GM23248 (cell line): ENCODE measurements at places on chromosomes 12 and 14. TPM values are rescaled to one million over a fixed set of nuclear protein-coding genes. Genes with fewer than 3 reads are reported as not detected.

Gene PDZRN4
- polyA plus RNA-seq: not detected in 2 replicates

Gene PPP1R36
- polyA plus RNA-seq: 1.8 and 2.0 TPM in 2 replicates

Gene PTPRQ
- 0.15 and 0.18 TPM in 2 replicates for polyA plus RNA-seq

Gene SLC25A47
- polyA plus RNA-seq: not detected in 2 replicates

Gene CCDC38
- polyA plus RNA-seq: 0.06 TPM in 1 of 2 replicates, not detected in the other

Gene SCAF11
- 82.2 and 88.1 TPM in 2 replicates for polyA plus RNA-seq

Gene SERPINA6
- polyA plus RNA-seq: not detected in 2 replicates

Gene SCN8A
- polyA plus RNA-seq: 4.4 and 6.7 TPM in 2 replicates

Gene GYS2
- polyA plus RNA-seq: 0.08 TPM in 1 of 2 replicates, not detected in the other

GRCh38 chr12:15200641-15201040 is 20.6 kb downstream of the RERG start:
- no peak for DNase-seq

DNA sequence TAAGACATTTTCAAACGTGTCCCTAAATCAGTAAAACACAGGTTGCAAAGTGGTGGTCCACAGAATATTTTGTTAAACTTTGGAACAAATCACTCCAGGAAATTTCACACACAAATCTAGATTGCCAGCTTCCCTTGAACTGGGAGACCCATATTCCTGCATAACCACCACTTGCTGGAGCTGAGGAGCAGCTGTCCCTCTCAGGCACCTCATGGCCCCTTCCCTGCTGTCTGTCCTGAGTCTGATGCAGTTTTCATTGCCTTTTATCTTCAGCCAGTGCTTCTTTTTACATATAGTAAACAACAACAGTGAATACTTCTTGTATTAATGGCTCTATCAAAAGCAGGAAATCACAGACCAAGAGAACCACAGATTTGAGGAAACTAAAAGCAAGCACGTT is 289.3 kb downstream of the MED13L start:
- DNase-seq: no peak

DNA sequence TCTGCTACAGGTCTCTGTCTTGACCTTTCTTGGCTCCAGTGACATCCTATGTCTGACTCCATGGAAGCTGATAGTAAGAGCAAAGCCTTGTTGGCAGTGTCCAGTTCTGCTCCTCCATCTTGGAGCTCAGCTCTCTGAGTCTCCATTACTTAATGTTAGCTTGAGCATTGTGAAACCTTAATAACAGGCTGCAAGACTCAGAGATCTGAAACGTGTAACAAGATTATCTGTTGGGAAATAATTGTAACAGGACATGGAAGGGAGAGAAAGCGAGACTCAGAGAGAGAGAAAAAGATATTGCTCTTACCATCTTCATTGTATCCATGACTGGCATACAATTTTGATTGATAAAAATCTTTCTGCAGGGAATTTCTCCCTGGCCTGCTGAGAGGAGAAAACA is 1365.7 kb downstream of the AACS start:
- no peak for DNase-seq

GRCh38 chr12:116713527-116713926 is 24.3 kb downstream of the SPRING1 start:
- DNase-seq: peak; percentile 22

GRCh38 chr12:100142851-100143559 is at the start of gene BLTP3B:
TSS of gene BLTP3B (minus strand) at chr12:100142874. CDS start at chr12:100142635, 239 bp downstream.
- DNase-seq: peak; percentile 97

DNA sequence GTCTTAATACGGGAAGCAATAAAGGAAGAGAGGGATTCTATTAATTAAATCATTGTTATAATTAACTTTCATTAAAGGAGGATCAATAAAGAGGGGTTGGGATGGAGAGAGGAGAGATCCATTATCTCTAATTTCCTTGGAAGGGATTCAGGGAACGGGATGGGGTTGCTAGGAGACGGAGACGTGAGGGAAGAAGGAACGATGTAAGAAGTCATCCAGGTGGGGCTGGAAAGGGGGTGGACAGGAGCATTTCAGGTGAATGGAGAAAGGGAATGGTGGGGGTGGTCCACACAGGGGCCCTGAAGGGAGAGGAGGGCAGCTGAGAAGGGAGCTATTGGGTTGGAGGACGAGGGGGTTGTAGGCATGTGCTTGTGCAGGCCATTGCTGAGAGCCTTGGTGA is 17.2 kb downstream of the CALCOCO1 start:
- no peak for DNase-seq

- no peak for DNase-seq
Observed at GRCh38 chr12:15495746-15496145, 173.4 kb downstream of the PTPRO start.

GRCh38 chr12:6953442-6954315 is 2.5 kb downstream of the PTPN6 start:
- DNase-seq: no peak

- no peak for DNase-seq
Observed at GRCh38 chr14:59342516-59343484, 122.4 kb downstream of the GPR135 start.

DNA sequence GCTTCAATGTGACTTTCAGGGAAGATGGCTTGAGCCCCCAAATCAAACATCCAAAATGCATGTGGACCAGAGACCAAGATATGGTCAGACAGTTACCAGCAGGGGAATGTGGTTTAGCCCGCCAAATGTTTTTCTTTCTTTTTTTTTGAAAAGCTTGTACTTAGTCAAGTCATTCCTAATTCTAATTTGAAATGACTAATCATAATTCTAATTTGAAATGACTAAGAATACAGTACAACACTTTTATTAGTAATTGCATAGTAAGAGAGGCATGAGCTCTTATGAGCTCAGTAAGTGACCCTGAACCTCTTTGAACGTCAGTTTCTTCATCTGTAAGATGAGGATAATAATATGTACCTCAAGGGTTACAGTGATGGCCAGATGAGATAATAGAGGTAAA is 72.4 kb downstream of the HECTD4 start:
- peak; percentile 20 for DNase-seq

- peak; percentile 39 for DNase-seq
Observed at GRCh38 chr14:70827347-70827746, 18.0 kb upstream of the MAP3K9 start.

DNA sequence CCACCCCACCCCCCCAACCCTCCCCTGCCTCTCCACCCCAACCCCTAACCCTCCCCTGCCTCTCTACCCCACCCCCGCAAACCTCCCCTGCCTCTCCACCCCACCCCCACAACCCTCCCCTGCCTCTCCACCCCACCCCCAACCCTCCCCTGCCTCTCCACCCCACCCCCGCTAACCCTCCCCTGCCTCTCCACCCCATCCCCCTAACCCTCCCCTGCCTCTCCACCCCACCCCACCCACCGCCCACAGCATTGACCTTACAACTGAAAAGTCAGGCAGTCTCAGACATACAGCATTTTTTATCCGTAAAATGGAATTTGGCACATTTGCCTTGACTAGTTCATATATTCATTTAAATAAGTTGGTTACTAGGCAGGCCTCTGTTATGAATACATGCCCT is 38.6 kb upstream of the ACTN1 start:
- DNase-seq: no peak

- DNase-seq: peak; percentile 27
Observed at GRCh38 chr12:28767836-28768348, 381.2 kb upstream of the FAR2 start.

DNA sequence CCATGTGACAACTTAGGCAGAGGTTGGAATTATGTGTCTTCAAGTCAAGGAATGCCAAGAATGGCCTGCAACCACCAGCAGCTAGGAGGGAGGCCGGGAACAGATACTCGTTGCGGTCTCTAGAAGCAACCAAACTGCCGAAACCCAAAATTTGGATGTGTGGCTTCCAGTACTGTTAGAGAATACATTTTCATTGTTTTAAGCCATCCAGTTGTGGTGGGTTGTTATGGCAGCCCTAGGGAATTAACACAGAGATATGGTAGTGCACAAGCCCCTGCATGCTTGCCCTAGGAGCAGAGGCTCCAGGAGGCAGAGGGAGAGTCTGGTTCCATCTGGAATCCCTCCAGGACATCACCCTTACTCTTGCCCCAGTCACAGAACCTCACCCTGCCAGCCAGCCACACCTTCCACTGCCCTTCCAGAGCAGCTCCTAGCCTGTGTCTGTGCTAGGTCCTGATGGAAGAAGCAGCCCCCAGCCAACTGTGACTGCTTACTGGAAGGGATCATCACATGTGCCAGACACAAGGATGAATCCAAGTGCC is 19.5 kb downstream of the PITPNM2 start:
- DNase-seq: no peak

DNA sequence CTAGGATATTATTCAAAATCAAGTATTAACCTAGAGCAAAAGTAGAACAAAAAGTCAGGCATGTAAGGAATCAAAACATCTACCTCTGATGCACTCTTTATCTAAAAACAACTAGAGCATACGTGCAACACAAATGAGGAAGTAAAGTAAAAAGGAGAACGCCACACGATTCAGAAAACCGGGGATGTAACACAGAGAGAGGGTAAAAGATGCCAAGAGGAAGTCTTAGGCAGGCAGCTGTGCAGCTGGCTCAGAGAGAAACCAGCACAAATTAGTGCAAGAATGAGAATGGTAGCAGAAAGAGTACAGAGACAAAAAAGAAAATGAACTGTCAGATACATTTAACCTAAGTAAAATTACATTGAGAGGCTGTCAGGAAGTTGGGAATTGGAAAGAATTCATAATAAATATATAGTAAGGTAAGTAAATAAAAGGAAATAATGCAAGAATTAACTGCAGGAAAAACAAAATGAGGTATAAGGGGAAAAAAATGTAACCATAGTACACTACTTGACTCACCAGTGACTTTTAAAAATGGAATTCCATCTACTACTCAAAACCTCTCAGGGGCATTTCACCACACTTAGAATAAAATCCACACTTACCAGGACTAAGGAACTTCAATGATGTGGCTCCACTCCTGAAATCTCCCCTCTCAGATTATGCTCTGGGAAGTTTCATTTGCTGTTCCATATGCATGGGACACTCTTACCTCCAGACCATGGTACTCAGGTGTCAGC is 17.1 kb downstream of the BCAT1 start:
- peak; percentile 60 for DNase-seq

GRCh38 chr12:44875954-44876543 is at the start of gene NELL2:
TSS of gene NELL2 (minus strand) at chr12:44876315. CDS start at chr12:44875869, 446 bp downstream.
- peak; percentile 41 for DNase-seq

- DNase-seq: no peak
Observed at GRCh38 chr12:13454991-13455777, 258.7 kb downstream of the EMP1 start.

- DNase-seq: no peak
Observed at GRCh38 chr12:76777765-76778216, 13.9 kb downstream of the ZDHHC17 start.

DNA sequence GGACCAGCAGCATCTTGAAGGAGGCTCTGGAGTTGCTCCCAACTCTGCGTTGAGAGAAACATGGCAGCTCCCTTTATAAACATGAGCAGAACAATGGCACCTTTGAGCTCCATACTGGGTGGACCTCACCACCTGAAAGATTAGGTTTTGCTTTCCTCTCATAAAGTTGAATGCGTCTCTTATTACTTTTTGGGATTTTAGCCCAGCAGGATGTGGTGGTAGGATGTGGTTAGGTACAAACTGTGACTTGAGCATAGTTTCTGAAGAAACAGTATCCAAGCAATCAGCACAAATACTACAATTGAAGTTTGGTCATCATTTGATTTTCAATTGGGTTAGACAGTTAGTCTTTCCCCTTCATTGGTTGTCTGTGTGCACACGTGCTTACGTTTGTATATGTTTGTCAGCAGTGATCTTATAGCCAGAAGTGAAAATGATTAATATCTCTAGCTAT is at the start of gene PRR4:
TSS of gene PRR4 (minus strand) at position 51 of the 454 bp plus-strand sequence. CDS start at position 13, 38 bp downstream.
- DNase-seq: no peak

DNA sequence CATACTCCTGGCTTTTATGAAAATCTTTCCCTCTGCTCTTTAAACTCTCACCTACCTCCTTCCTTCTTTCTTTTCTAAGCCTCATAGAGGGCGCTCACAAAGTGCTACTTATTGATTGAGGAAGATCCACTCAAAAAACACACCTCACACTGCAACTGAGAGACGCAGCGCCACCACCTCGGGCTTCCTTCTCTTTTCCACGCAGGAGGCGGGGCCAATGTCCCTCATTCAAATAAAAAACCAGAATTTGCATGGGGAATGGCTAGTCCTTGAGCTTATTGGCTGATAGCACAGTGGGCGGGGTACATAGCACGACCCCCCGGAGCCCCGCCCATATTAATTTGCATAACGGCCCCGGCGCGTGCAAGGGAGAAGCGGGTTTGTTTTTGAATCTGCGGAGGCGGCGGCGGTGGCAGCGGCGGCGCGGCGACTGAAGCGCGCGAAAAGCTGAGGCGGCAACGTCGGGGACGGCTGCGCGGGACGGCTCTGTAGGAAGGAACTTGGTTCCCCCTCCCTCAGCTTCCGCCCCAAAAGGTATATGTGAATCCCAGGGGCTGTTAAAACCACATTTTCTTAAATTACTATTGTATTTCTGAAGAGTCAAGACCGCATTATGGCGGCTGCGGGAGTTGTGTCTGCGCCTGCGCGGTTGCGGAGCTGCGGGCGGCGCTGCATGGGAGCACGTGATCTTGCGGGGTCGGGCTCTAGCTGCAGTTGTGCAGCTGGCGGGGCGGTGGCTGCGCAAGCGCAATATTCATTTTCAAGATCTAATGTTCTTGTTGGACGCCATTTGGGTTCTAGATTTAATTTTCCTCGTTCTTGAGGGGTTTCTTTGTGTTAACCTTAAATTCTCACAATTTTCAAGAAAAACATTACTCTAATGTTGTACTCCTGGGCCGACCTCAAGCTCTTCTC is at the start of gene ATF7IP:
TSS of gene ATF7IP (plus strand) at position 389 of the 915 bp plus-strand sequence. CDS start 58,234 bp downstream, outside the sequence.
- peak; percentile 100 for DNase-seq

GRCh38 chr12:26122061-26122680 is 2.7 kb downstream of the BHLHE41 start:
- peak; percentile 46 for DNase-seq

GRCh38 chr14:34722723-34723545 is 8.5 kb upstream of the CFL2 start:
- peak; percentile 75 for DNase-seq

- peak; percentile 28 for DNase-seq
Observed at GRCh38 chr14:34356264-34356654, 105.8 kb downstream of the SPTSSA start.

GRCh38 chr12:3962631-3963483 is 89.7 kb upstream of the PARP11 start:
- DNase-seq: no peak

GRCh38 chr12:7110661-7111060 is 1.6 kb upstream of the C1RL start:
- no peak for DNase-seq

- no peak for DNase-seq
Observed at GRCh38 chr12:9756706-9757105, 4.0 kb downstream of the CD69 start.

DNA sequence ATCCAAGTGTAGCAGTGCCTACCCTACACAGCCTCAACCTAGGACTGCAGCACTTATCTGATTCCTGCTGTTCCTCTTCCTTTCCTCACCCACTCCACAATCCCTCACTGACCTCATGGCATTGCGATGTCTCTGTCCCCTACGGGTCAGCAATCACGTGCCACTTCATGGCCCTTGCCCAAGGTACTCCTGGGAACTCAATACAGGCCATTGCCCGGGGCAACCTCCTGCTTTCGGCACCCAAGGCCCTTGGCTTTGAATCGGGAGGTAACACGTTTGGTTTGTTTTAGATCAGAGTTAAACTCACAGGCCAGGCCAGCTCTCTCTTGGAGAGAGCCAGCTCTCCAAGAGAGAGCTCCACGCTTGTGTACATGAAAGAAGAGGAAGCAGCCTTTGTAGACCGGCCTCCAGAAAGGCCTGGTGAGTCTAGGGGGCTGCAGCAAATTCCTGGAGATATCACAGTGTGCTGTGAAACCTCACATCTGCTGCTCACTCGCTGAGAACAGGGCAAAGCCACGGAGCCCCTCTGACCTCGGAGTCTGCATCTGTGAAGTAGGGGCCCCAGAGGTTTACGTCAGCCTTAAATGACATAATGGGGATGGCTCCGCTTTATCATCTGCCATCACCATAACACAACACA is 12.2 kb downstream of the CLMN start:
- no peak for DNase-seq

- no peak for DNase-seq
Observed at GRCh38 chr12:98408681-98409080, 106.7 kb upstream of the TMPO start.
